WERI-Rb-1 (cell line): ENCODE measurements at places on chromosomes 2 and 18.

- DNase-seq: no peak
These were observed 760.0 kb upstream of the FSHR start for GRCh38 chr2:49914281-49914680.

DNA sequence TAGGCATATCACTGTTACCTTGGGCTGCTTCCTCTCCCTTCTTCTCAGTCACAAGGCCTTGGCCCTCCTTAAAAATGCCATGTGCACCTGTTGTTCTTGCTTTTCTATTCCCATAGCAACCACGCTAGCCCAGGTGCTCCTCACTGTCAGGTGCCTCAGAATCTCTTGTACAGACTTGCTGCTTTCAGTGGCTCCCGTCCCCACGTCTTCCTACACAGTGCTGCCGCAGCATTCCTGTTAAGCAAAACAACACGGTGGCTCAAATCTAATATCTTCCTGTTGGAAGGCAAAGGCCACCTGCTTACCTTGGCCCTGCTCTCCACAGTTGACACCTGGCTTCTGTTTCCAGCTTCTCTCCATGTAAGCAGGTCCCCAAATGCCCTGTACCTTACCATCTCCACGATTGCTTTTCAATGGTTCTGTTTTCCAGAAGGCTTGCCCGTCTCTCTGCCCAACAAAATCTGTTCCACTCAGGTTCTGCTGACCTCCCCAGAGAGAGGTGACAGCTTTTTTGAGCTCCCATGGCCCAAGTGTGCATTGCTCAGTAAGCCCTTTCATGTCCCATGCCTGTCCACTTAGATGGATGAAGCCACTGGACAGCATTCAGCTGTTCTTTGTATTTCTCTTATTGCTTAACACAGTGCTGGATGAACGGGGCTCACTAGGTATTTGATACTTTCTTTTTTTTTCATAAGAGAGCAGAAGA lies 240.4 kb downstream of the PRKCE start:
- no peak for DNase-seq

DNA sequence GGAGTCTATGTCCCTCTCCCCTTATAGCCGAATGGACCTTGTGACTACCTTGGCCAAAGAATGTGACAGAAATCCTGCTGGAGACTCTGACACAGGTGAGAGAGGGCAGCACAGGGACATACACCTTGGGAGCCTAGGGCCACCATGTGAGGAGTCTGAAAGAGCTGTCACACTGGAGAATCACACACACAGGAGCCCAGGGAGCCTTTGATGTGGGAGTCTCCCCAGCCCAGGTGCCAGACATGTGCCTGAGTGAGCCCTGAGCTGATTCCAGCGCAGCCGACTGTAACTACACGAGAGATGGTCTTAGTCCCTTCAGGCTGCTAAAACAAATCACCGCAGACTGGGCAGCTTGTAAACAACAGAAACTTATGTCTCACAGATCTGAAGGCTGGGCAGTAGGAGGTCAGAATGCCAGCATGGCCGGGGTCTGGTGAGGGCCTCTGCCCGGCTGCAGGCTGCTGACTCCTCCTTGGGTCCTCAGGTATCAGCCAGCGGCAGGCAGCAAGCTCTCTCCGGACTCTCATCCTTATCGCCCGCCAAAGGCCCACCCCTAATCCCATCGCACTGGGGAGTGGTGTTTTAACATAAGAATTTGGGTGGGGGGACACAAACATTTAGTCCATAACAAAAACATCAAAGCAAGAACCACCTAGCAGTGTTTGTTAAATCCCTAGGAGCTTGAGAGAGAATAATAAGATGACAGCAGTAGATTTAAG lies 63.8 kb upstream of the GPR45 start:
- DNase-seq: no peak

DNA sequence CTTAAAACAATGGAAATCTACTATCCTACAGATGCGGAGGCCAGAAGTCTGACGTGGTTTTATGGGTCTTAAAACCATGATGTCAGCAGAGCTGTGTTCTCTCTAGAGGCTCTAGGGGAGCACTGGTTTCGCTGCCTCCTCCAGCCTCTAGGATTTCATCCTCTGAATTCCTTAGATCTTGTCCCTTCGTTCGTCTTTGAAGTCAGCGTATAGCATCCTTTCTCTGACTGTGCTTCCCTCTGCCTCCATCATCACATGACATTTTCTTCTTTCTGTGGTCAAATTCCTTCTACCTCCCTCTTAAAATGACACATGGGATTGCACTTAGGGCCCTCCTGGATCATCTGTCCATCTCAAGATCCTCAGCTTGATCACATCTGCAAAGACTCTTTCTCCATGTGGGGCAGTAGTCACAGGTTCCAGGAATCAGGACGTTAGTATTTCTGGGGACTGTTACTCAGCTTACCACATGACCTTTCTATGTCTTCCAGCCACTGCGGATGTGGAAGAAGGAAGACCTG lies 22.7 kb upstream of the NCK2 start:
- DNase-seq: no peak

DNA sequence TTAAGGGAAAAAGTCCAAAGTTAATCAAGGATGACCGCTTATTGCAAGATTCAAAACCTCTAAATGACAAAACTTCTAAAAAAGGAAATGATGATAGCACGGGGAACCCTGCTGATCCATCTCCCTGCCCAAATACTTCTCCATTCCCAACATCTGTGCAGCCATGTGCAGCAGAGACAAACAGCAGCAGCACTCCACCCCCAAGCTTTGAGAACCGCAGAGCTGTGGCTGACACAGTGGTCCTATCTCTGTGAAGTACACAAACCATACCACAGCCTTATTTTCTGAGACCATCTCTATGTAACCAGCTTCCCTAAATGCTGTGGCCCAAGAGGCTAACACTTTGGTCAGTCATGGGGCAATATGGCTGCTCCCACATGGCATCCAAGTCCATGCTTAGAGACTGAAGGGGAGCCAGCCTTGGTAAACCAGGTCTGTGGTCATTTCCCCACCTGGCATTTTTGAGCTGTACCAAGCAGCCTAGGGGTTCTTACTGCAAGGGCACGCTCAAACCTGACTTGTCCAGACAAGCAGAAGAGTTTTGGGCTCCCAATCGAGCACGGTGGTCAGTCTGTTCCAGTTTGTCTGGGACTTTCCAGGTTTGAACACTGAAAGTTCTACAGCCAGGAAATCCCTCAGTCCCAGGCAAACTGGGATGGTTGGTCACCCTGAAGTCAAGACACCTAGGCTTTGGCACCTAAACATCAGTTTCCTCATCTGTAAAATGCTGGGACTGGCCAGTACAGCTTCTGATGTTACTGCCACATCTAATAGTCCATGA lies 17.1 kb upstream of the NFE2L2 start:
- DNase-seq: no peak

DNA sequence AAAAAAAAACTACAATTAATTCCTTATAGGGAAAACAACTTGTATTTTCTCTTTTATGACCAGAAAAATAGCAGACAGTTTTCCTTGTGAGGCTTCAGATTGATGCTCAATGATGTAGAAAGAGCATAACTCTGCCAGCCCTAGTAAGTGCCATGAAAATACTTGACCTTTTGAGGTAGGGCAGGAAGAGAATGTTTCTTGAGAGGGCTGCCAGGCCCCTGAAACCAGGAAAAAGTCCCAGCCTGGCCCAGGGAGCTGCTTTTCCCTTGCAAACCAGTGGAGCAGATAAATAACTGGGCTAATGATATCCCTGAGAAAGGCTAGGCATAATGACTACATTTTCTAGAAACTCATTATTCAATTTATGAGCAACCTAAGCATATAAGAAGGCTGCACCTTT lies 126.8 kb downstream of the SLC8A1 start:
- no peak for DNase-seq

- no peak for DNase-seq
These were observed 51.2 kb downstream of the INHBB start for GRCh38 chr2:120396861-120397811.

- no peak for DNase-seq
These were observed 14.6 kb upstream of the CHN1 start for GRCh38 chr2:175019566-175020327.

DNA sequence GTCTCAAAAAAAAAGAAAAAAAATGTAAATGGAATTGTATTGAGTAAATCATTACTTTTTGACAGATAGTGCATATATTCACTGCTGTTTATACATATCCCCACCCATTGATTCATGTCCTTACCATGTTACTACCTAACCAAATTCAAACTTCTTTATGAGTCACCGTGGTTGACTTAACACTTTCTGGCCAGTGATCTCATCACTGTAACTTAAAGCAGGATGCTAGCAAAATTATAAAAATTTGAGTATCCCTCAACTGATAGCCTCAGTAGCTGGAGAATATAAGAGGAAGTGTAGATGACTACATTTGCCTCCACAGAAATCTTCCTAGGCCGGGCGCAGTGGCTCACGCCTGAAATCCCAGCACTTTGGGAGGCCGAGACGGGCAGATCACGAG lies 13.4 kb downstream of the CNOT9 start:
- DNase-seq: no peak

- DNase-seq: no peak
These were observed 137.4 kb downstream of the ACOXL start for GRCh38 chr2:110869472-110870446.
